ENCODE measurements at places on chromosomes 16 and 17.

DNA sequence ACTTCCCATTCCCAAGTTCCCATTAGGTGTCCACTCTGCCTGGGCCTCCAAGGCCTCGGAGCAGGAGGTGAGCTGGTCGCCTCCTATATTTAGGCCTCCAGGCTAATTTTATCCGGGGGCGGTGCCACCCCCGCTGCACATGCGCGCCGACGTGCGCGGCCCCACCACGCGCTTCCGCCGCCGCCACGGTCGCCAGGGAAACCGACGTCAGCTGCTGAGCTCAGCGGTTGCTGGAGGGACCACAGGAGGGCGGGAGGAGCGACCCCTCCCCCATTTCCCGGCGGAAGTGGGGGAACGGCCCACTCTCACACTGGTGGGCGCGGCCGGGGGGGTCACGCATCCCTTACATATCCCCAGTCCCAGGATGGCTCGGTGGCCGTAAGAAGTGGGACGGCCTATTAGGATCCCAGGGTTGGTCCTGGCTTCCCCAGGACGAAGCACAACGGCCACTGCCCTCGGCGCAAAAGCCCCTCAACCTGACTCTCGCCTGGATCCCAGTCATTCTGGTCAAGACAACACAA lies 1.0 kb downstream of the PER1 start:
- DNase-seq = peak; percentile 88

DNA sequence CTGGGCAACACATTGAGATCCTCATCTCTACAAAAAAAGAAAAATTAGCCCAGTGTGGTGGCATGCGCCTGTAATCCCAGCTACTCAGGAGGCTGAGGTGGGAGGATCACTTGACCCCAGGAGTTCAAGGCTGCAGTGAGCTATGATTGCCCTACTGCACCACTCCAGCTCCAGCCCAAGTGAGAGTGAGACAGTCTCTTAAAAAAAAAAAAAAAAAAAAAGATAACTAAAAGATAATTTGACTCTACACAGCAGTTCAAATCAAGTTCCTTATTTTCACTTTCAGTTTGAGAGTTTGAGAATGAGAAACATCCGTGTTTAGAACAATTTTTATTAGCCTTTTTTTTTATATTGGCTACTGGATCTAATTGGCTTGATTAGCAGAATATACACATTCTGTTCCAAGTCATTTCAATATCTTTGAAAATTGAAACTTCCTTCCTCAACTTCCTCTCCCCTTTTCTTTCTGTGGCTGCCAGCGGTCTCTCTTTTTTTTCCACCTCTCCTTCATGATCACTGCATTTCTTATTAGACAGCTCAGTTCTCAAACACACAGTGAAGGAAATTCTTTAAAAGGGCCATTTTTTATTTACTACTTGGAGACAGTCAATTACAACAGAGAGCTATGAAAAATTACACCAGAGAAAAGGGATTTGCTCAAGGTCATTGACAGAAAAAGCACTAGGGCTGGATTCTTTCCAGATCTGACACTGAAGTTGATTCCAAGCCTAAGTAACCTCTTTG lies 4.5 kb upstream of the ACSF2 start:
- no peak for DNase-seq

GRCh38 chr16:78648517-78648916 lies 549.1 kb downstream of the WWOX start:
- no peak for DNase-seq

GRCh38 chr16:17561056-17561455 lies 90.3 kb upstream of the XYLT1 start:
- DNase-seq = no peak

GRCh38 chr17:73667181-73667959 lies 23.1 kb upstream of the SDK2 start:
- no peak for DNase-seq

- no peak for DNase-seq
These were observed 7.5 kb upstream of the HSD3B7 start for GRCh38 chr16:30977502-30977901.

GRCh38 chr17:896953-897661 lies 82.5 kb downstream of the NXN start:
- no peak for DNase-seq

DNA sequence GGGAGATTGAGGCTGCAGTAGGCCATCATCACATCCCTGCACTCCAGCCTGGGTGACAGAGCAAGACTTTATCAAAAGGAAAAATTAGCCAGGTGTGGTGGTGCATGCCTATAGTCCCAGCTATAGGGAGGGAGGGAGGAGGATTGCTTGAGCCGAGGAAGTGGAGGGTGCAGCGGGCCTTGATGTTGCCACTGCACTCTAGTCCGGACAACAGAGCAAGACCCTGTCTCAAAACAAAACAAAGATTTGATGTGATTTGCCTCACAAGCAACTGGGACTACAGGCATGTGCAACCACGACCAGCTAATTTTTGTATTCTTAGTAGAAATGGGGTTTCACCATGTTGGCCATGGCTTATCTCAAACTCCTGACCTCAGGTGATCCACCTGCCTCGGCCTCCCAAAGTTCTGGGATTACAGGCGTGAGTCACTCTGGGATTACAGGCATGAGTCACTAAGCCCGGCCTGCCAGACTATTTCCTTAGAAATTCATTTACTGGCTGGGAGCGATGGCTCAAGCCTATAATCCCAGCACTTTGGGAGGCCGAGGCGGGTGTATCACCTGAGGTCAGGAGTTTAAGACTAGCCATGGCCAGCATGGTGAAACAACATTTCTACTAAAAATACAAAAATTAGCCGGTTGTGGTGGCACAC lies 11.5 kb downstream of the UBE2G1 start:
- DNase-seq = no peak

- no peak for DNase-seq
These were observed 118.5 kb downstream of the CEP112 start for GRCh38 chr17:66073384-66073783.

- no peak for DNase-seq
These were observed 1.4 kb upstream of the CD2BP2 start for GRCh38 chr16:30356401-30357084.

- DNase-seq = no peak
These were observed 4.9 kb upstream of the KRT17 start for GRCh38 chr17:41629316-41629715.

DNA sequence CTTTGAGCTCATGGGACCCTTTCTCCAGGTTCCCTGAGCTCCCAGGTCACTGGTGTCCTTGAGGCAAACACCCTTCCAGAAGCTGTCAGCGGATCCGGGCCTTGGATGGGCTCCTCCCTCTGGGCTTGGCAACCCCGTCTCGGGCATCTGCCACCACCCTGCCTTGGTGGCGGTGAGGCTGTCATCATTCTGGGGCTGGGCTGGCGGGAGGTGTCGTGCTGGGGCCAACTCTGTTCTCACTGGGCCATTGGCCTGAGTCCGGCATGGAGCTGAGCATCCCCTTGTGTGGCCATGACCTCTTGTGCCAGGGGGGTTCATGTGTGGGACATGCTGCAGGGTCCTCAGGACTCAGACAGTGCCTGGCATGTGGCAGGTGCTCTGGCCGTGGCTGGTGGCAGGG lies 197.6 kb downstream of the LAT start:
- no peak for DNase-seq

DNA sequence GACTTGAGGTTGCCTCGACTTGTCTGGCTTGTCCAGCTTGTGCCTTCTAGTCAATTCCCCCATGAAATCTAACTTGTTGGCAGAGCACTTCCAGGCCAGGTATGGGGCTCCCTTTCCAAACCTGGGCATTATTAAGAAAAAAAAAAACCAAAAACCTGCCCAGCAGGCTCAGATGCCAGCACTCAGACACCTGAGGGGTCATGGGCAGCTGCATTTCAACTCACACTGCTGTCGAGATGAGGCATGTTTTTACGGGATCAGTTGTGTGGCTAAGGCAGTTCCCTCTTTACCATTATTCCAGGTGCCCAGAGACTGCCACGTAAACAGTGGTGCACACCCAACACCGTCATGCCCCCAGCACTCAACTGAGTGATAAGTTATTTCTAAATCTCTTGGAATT lies 17.8 kb downstream of the TMEM11 start:
- no peak for DNase-seq

GRCh38 chr16:55508941-55509931 lies at the start of gene LPCAT2:
LPCAT2 (plus strand) TSS chr16:55509072; CDS start chr16:55509182, 110 bp downstream.
- DNase-seq = no peak

- no peak for DNase-seq
These were observed 9.9 kb downstream of the ZFP90 start for GRCh38 chr16:68548947-68549346.

GRCh38 chr16:2971134-2971984 lies 2.2 kb downstream of the PAQR4 start:
- DNase-seq = no peak

DNA sequence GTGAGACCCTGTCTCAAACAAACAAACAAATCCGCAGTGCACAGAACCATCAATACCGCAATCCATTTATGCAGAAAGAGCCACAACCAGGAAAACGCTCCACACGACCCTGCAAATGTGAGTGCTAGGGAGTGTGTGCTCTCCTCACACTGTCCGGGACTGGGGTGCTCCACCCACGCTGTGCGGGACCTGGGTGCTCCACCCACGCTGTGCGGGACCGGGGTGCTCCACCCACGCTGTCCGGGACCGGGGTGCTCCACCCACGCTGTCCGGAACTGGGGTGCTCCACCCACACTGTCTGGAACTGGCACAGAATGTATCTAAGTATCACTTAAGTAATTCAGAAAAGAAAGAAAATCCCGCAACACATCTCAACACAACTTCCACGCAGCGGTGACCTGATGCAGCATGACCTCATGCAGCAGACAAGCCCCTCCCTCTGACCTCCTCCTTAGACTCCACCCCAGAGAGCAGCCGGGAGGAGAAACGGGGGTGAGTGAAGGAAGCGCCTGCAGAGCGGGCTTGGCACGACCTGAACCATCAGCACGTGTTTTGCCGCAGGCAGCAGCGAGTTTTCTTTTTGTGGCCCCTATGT lies 38.5 kb downstream of the ZNF276 start:
- no peak for DNase-seq

- no peak for DNase-seq
These were observed 1.1 kb upstream of the CRHR1 start for GRCh38 chr17:45782889-45783592.

GRCh38 chr16:89154390-89155183 lies 17.0 kb upstream of the CDH15 start:
- DNase-seq = no peak

DNA sequence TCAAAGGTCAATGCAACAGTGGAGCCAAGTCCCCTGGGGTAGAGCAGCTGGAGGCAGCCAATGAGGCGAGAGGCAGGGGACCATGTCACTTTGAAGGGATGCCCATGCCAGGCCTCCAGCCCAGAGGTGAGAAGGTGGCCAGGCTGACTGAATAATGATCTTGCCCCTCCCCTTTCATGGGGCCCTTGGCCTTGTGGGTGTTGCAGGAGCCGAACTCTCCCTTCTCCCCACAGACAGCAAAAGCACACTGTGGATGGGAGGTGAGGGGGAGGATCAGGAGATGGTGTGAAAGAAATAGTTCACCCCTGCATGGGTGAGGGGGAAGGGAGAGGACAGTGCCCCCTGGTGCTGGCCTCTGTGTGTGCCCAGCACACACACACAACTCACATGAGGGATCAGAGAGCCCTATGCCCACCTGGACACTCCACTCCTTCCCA lies 15.8 kb upstream of the TBX21 start:
- DNase-seq = no peak

DNA sequence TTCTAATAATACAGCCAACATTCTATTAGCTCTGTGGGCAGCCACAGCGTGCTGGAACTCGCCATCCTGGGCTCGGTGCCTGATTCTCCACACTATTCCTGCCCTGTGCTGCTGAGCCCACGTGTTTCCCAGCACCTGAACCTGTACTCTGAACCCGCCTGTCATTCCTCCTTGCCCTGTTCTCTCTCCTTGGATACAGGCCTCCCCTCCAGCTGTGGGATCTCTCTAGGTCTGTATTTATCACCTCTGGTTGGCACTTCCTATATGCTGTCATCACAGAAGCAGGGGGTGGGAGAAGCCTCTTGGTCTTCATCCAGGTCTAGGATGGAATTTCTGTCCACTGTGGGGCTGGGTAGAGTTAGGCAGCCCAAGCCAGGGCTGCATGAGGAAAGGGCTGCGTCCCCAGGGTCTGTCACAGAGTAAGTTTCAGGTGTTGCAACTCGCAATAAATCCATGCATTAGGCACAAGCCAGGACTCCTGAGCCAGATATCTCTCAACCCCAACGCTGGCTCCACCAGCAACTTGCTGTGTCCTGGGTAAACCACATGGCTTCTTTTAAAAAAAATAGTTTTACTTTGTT lies 56.0 kb downstream of the ABAT start:
- no peak for DNase-seq

DNA sequence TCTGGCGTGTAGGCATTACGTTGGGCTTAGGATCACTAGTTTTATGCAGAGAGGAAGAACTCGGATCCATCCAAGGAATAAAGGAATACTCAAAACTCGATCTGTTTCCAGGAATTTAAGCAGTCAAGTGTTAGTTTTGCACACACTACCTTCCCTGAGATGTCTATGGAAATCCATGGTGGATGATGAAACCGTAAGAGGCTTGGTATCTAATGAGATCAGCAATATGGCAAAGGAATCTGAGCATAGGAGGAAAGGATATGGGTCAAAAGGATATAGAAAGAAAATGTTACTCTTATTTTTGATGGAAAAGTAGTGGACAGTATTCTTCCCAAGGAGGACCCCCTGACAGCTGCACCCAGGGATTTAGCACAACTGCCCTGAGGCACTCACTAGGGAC lies 59.6 kb downstream of the SMG6 start:
- no peak for DNase-seq

DNA sequence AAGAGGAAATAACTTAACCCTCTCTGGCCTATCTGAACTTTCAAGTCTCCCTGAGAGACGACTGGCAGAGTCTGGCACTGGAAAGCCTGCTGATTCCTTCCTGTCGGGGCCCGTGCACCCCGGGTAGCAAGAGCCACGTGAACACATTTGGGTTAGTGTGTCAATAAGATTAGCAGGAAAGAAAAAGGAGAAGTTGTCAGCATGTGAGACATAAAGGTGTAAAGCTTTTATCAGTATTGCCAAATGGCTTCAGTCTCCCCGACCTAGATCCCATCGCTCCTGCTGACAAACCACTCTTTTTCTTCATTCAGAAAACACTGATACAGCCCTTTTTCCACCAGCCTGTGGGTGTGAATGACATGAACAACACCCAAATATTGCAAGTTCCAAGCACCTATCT lies 74.4 kb downstream of the CCT6B start:
- DNase-seq = no peak

GRCh38 chr17:75074532-75074931 lies 13.2 kb upstream of the SLC16A5 start:
- DNase-seq = no peak

- no peak for DNase-seq
These were observed 3.7 kb upstream of the C16orf78 start for GRCh38 chr16:49369651-49370611.

- DNase-seq = no peak
These were observed 76.3 kb upstream of the HNF1B start for GRCh38 chr17:37820995-37821713.

DNA sequence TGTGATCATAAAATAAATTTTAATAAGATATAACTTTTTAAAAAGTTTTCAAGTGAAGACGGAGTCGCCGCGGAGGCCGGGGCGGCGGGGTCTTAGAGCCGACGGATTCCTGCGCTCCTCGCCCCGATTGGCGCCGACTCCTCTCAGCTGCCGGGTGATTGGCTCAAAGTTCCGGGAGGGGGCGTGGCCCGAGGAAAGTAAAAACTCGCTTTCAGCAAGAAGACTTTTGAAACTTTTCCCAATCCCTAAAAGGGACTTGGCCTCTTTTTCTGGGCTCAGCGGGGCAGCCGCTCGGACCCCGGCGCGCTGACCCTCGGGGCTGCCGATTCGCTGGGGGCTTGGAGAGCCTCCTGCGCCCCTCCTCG lies at the start of gene FOXC2:
Gene FOXC2 (plus strand): TSS at position 229 of the 365 bp plus-strand sequence. CDS start 507 bp downstream, outside the sequence.
- DNase-seq = no peak
